ENCODE measurements at places on chromosomes 7 and 10.

DNA sequence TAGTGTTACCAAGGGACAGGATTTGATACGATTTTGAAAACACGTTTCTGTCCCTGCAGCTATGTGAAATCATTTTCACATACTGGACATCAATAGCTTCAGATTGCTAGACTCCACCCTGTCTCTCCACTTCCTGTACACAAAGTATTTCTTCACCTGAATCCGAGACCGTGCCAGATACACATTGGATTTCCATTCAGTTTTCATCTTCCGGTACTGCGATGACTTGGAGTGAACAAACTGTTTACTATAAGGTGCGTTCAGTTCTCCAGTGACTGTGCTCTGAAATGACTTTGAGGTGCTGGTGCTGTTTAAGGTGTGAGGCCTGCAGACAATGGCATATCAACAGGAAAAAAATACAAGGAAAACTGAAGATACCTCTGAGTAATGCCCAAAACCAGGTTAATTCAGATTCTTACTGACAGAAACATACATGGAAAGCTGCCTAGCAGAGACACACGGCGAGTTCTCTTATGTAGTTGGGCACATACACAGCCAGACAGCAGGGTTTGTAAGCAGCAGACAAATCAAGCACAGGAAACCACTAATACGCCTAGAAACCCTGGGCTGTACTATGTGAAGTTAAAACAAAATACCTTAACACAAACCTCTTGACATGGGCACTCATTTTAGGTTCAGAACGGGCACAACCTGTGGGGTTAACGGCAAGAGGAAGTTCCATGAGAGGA is 119.2 kb downstream of the GALNT11 start:
- no peak for DNase-seq

DNA sequence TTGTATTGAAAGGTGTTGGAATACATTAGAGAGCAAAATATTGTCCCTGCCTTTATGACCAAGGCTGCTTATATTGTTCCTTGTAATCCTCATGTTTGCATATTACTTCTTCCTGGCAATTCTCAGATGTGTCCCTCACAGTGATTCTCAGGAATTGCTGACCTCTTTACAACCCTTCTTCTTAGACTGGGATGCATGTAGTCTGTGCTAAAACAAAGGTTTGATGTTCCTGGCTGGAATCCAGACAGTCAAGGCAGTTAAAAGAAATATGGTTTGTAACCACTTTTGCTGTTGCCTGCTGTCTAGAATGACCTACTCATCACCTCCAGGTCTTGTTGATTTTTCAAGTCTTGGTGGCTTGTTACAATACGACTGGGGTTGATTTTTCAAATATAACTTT is 367.6 kb downstream of the HGF start:
- no peak for DNase-seq

- no peak for DNase-seq
Measured at GRCh38 chr10:22704471-22704911, 9.9 kb downstream of the PIP4K2A start.

GRCh38 chr10:60893231-60893630 is 50.8 kb downstream of the RHOBTB1 start:
- DNase-seq = no peak

DNA sequence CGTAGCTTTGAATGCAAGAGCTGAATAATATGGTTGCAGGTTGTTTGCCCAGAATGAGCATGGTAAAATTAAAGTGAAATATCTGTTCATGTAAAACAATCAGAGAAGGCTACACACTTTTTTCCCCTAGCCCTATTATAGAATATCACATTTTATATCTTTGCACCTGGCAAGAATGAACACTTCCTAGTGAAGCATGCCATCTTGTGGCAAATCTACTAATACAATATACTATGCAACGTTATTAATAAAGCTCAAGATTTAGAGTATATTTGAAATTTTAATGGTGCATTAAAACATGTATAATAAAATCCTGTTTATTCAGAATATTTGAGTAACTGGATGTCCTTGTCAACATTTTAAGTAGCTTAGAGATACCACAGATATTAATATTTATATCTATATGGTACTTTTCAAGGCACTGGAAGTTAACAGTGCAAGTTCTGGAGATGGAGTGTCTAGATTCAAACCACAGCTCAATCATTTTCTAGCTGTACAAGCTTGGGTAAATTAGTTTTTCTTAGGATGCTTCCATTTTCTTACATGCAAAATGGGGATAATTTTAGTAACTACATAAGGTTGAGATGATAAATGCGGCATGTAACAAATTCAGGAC is 643.1 kb upstream of the SEMA3D start:
- DNase-seq = no peak

GRCh38 chr7:130945411-130945811 is 211.4 kb upstream of the KLF14 start:
- DNase-seq = no peak

DNA sequence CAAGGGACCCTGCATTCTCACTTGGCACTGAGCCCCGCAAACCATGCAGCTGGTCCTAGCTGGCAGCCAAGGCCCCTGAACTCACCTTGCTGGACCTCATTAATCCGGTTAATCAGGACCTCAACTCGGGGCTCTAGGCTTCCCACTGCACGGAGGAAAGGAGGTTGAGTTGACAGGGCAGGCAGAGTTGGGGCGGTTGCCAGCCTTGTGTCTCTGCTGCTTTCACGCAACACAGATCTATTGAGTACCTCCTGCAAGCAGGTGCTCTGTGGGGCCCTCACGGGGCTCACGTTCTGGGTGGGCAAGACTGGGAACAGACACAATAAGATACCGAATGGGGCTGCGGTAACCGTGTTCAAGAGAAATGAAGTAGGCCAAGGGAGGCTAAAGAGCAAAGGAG is 6.2 kb downstream of the SYCE1 start:
- DNase-seq = no peak

- DNase-seq = no peak
Measured at GRCh38 chr7:123738356-123738755, 10.4 kb downstream of the WASL start.

DNA sequence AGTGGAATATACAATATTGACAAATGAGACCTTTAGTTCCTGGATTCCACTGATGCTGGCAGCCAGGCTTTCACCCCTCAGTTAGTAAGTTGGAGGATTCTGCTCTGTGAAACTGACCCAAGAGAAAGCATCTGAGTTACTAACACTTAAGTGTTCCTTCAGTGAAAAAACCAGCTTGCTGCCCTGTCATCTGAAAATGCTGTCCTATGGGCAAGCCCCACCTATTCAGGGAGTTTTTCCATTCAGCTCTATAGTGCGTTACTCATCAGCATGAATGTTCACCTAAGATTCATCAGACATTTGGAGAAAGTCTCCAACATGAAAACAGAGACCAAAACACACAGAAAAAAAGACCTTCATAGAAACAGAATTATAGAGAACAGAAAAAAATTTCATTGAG is 37.9 kb downstream of the PRPF18 start:
- DNase-seq = no peak

GRCh38 chr10:105843786-105844185 is 1202.7 kb downstream of the SORCS3 start:
- DNase-seq = no peak

GRCh38 chr10:71067098-71067740 is 145.2 kb upstream of the UNC5B start:
- no peak for DNase-seq

- no peak for DNase-seq
Measured at GRCh38 chr7:22108151-22108845, 162.6 kb upstream of the CDCA7L start.

GRCh38 chr10:74179111-74179710 is 28.2 kb downstream of the ADK start:
- no peak for DNase-seq

DNA sequence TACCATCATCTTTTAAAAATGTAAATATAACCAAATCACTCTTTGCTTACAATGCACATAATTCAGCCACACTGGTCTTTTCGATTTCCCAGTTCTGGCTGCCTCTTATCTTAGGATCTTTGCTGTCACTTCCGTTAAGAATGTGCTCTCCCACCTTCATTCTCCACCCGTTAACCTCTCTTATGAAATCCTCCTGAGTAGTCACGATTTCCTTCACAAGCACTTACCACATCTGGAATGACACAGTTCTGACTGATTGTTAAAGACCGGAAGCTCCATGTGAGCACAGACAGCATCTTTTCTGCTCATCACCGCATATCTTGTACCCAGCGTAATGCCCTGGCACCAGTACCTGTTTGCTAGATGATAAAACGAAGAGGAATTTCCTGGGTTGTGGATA is 84.3 kb downstream of the CUL2 start:
- no peak for DNase-seq

- DNase-seq = no peak
Measured at GRCh38 chr10:104844073-104844472, 203.0 kb downstream of the SORCS3 start.

GRCh38 chr7:117808910-117809705 is 64.1 kb downstream of the CTTNBP2 start:
- DNase-seq = no peak

DNA sequence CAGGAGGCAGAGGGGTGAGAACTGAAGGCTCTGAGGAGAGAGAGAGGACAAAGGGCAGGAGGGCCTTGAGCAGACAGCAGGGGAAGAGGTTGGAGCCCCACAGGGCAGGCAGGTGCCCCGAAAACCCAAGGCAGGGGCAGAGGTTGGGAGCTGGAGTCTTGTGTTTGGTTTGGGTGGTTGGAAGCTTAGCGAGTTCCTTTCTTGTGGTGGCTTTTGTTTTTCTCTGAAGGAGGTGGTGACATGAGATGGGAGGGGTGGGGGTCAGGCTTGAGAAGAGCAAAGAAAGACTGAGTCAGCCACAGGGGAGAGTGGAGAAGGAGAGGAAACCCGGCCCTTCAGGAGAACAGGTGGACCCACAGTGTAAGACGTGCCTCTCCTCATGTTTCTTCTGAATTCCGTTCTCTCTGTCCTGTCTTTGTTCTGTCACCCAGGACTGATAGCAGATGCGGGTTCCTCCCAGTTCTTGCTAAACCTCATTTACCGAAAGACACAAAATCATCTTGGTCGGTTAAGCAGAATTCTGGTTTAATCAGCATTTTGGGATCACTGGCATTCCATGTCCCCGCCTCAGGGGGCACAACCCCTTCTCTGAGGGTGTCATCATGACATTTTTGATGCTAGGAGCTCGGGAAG is 95.3 kb downstream of the INSYN2A start:
- no peak for DNase-seq

- no peak for DNase-seq
Measured at GRCh38 chr7:68216051-68216450, 1219.4 kb downstream of the TYW1 start.

GRCh38 chr10:46288601-46289206 is 1.9 kb downstream of the ANTXRL start:
- no peak for DNase-seq

DNA sequence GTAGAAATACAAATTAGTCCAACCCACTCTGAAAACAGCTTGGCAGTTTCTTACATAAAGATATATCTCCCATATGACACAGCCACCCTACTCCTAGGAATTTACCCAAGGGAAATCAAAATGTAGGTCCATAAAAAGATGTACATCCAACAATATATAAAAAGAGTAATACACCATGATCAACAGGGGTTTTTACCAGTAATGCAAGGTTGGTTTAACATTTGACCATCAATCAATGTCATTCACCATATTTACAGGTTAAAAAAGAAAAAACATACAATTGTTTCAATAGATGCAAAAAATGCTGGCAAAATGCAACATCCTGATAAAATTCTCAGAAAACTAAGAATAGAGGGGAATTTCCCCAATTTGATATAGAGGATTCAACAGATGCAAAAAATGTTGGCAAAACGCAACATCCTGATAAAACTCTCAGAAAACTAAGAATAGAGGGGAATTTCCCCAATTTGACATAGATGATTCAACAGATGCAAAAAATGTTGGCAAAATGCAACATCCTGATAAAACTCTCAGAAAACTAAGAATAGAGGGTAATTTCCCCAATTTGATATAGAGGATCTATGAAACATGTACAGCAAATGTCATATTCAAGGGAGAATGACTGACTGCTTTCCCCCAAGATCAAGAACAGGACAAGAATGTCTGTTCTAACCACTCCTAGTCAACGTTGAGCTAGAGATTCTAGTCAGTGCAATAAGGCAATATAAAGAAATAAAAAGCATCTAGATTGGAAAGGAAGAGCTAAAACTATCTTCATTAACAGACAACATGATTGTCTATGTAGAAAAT is 13.7 kb downstream of the ADAP1 start:
- DNase-seq = no peak

GRCh38 chr7:103343332-103343731 is 1.2 kb downstream of the DNAJC2 start:
- DNase-seq = no peak

GRCh38 chr10:64148607-64149006 is 627.4 kb downstream of the REEP3 start:
- no peak for DNase-seq

DNA sequence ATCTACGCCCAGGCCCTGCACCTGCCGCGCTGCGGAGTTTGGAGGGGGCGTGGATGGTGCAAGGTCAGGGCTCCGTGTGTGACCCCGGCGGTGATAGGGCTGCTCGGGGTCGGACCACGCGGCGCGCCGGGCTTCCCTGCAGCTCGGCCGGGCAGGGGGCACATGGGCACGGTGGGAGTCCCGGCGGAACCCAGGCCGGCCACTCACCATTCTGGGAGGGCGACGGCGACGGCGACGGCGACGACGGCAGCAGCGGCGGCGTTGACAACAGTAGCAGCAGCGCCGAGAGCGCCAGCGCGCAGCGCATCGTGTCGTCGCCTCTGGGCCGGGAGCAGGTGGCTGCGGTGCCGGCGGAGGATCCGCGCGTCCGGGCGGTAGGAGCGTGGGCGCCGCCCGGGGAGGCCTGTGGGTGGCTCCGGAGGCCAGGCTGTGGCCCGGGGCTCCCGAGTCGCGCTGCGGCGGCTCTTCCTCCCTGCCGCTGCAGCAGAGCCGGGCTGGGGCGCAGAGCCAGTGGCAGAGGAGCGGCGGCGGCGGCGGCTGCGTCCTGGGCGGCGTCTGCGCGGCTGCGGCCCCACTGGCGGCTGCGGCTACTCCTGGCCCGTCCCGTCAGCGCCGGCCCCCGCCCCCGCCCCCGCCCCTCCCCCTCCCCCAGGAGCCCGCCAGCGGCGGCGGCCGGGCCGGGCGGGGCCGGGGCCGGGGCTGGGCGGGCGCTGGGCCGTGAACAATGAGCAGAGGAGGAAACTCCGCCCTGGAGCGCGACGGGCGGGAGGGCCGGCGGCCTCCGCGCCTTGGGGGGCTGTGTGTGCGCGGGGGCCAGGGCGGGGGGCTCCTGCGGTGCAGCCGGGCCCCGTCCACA is at the start of gene PODXL:
Gene PODXL (minus strand): TSS at position 576 of the 856 bp plus-strand sequence. CDS start 269 bp downstream, at position 307.
- peak; percentile 14 for DNase-seq

- DNase-seq = no peak
Measured at GRCh38 chr7:105337529-105337928, 51.2 kb downstream of the SRPK2 start.

- no peak for DNase-seq
Measured at GRCh38 chr10:266974-267425, 131.7 kb downstream of the ZMYND11 start.

- DNase-seq = no peak
Measured at GRCh38 chr10:88042160-88043100, 179.0 kb downstream of the PTEN start.

GRCh38 chr7:49443515-49443914 is 329.9 kb upstream of the VWC2 start:
- DNase-seq = no peak

DNA sequence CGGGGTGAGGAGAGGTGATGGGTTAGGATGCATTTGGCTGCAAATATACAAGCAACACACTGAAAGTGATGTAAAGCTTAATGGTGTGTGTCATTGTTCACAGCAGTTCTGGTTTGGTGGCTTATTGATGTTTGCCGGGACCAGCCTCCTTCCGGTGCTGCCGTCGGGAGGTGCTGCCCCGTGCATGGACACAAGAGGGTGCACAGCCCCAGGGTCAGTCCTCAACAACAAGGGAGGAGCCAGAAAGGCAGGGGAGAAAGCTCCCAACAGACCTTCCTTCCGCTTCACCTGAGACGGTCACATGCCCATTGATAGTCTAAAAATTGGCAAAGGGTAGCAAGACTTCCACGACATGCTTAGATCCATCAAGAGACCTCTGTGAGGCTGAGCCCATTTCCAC is 9.5 kb downstream of the RNF32 start:
- no peak for DNase-seq
